ENCODE measurements at places on chromosomes 6 and 20. TPM values are rescaled to one million over a fixed set of nuclear protein-coding genes. Genes with fewer than 3 reads are reported as not detected.

DNA sequence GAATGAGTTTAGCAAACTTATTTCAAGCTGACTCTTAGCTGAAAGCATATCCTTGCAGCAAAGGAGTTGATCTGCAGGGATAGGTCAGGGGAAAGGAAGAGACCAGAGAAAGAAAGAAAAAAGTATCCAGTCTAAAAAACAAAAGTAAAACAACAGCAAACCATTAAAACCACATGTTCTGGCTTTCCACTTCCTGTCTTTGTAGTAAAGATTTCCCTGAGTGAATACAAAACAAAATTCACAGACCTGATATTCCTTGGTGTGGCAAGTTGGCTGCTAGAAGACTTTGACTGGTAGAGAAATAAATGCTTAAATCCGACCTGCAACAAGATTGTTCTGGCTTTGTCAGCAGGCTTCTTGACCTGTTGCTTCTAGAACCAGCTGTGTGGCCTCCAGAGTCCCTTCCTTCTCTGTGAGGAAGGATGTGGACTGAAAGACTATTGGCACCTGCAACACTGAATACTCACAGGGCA lies 23.4 kb upstream of the MCM3 start:
- DNase-seq = no peak

DNA sequence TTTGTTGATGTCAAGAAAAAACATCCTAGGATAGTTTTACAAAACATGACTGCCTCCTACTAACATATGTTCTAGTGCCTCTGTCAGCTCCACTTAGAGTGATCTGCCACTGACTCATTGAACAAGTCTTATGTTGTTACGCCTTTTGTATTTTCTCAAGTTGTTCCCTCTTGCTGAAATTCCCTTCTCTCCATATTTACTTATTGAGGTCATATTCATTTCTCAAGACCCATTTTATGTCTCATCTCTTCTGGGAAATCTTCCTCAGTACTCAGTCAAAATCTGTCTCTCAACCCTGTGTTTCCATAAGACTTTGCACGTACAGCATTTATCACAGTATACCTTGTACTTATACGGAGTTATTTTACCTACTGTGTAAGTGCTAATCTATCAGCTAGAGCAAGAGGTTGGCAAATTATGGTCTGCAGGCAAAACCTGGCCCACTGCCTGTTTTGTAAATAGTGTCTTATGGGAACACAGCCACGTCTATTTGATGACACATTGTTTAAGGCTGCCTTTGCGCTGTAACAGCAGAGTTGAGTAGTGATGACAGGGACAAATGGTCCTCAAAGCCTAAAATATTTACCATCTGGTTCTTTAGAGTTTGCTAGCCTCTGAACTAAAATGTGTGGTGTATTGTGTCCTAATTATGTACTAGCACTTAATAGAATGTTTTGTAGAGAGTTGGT lies 83.4 kb downstream of the ADGRB3 start:
- no peak for DNase-seq

GRCh38 chr20:36310215-36310981 lies 4.3 kb downstream of the DLGAP4 start:
- DNase-seq = no peak

DNA sequence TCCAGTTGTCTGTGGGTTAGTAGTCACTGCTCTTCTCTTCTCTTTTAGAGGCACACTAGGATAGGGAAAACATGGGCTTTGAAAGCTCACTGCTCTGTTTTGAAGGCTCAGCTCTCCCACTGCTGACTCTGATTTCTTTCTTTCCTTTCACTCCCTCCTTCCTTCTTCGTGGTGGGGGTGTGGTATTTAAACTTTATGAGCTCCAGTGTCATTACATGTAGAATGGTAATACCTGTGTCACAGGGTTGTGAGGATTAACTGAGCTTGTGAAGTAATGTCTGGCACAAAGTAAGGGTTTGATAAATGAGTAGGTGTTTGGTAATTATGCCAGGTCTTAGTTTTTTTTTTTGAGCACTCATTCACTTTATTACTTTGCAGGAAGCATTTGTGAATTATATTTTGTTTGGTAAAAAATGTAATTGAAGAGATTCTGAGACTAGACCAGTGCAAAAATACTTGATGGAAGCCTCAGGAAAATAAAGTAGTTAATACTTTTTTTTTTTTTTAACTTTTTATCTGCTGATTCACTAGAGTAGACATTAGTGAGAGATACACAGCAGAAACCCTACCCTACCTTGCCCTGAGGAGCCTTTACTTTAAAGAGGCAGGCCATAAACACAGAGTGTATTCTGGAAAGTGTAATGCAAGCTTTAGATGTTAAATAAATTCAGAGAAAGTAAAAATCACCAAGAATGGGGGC lies 17.3 kb downstream of the SMAP1 start:
- DNase-seq = no peak

DNA sequence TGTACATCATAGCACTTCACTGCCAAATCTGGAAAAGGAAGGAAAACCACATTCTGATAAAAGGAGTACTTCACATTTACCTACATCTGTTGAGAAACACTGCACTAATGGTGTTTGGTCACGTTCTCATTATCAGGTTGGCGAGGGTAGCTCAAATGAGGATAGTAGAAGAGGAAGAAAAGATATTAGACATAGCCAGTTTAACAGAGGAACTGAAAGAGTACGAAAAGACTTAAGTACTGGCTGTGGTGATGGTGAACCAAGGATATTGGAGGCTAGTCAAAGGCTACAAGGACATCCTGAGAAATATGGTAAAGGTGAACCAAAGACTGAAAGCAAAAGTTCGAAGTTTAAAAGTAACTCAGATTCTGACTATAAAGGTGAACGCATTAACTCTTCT lies 32.0 kb upstream of the GJA10 start:
- no peak for DNase-seq

DNA sequence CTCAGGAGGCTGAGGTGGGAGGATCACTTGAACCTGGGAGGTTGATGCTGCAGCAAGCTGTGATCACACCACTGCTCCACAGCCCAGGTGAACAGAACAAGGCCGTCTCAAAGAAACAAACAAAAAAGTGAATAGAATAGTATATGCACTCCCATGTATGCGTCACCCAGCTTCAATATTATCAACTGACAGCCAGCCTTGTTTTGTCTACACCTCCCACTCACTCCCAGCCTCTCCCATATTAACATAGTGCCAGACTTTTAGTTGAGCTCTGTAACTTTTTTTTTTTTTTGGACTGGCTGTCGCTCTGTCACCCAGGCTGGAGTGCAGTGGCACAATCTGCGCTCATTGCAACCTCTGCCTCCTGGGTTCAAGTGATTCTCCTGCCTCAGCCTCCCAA lies 18.1 kb upstream of the ILRUN start:
- no peak for DNase-seq

DNA sequence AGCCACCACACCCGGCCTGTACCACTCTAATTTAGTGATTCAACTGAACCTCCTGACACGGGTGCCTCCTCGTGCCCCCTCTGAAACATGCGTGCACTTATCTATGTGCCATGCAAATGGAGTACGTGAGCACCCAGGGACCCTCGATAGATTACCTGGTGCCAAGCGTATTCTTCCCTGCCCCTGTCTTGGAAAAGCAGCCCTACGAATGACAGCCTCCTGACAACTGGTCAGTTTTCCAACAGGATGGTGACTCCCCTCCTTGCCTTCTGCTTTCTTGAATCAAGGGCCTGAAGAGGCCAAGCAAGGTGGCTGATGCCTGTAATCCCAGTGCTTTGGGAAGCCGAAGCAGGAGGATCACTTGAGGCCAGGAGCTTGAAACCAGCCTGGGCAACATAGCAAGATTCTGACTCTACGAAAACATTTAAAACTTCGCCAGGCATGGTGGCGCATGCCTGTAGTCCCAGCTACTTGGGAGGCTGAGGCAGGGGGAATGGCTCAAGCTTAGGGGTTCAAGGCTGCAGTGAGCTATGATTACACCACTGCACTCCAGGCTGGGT lies 25.4 kb upstream of the SYNJ2 start:
- no peak for DNase-seq

GRCh38 chr6:77463308-77463860 lies at the start of gene HTR1B:
HTR1B (minus strand) TSS chr6:77463491; CDS start chr6:77463403, 88 bp downstream.
- no peak for DNase-seq

GRCh38 chr6:161141173-161141572 lies 132.7 kb downstream of the AGPAT4 start:
- DNase-seq = no peak

DNA sequence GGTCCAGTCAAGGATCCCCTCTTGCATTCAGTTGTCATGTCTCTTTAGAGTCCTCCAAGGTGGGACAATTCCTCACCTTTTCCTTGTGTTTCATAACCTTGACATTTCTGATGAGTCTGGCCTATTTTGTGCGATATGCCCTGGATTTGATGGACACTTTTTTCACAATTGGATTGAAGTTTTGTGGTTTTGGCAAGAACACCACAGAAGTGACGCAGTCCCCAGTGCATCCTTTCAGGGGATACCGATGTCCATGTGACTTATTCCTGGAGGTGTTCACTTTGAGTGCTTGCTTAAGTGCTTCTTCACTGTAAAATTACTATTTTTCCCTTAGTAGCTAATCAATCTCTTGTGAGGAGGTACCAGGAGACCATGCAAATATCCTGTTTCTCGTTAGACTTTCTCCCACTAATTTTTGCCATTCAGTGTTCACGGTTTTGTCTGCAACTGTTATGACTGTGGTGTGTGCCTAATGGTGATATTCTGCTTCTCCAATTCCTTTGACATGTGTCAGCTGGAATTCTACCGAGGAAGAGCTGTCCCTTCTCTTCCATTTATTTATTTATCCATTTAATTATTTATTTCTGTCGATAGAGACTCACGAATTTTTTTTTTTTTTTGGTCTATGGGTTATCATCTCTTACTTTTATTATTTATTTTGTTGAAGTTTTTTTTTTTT lies 30.8 kb downstream of the BPIFB4 start:
- DNase-seq = no peak

DNA sequence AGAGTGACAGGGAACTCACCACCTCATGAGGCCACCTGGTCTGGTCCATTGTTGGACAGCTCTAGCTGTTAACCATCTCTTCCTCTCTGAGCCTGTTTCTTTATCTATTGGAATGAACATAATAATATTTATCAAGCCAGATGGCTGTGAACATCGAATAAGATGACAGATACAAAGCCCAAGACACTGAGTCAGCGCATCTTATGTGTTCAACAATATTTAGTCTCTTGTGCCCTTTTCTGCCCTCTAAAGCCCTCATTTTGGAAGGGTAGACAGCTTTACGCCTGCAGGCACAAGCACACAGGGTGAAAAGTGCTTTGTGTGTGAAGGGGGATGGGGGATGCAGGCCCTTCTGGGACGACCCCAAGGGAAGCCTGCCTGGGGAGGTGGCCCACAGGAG lies 164.0 kb downstream of the GRM4 start:
- no peak for DNase-seq

DNA sequence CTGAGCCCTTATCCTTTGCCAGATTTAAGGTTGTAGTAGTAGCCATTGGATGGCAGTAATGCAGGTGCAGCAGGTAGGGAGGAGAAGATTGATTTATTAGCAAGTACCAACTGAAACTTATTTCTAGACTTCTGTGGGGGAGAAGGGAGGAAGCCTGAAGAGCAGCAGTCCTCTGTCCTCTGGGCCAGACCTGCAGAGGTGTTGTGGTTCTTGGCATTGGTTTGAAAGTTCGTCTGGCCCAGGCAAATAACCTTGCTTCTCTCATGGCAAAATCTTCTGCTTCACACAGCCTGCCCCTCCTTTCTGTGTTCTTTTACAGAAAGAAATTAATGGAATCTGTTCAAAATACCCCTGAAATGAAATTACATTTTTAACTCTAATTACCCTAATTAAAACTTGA lies 24.5 kb downstream of the RALY start:
- no peak for DNase-seq

DNA sequence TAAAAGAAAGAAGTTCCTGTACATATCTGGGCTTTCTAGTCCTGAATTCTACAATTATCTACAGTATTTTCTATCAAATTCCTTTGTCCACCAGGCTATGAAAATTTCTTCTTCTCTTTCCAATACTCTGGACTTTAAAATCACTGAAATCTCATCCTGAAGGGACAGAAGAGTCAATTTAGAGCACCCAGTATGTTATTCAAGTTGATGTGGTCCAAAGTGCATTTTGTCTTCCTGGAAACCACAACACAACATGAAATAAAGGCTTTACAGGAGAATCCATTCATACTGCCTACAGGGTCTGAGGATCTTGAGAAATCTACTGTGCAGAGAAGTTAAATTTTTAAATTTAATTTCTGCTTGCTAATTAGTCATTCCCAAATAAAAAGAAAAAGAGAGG lies 94.9 kb upstream of the ADGRF1 start:
- no peak for DNase-seq

DNA sequence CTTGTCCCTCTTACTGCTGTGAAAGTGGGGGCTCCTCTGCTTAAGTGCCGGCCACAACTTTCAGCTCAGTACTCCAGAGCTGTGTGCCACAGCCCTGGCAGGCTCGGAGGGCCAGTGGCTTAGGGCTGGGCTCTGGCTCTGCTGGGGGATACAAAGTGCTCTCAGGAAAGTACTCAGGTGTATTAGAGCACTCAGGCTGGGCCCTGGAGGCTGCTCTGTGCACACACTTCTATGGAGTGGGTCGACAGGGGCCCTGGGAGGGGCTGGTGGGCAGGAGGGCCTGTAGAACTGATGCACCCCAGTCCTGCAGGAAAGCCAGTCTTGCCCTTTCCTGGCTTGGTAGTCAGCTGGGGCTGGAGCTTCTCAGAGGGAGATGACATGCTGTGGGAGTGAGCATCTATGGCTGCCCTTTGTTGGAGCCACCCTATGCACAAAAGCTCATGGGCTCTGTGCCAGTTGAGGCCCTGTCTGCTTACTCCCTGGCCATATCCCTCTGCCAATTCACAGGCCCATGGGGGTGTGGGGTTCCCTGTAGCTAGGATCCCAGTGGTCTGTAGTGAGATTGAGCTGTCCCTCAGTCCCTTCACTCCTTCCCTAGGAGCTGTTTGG lies 22.0 kb downstream of the CENPW start:
- DNase-seq = no peak

- no peak for DNase-seq
These were observed 154.3 kb downstream of the PREX1 start for GRCh38 chr20:48673507-48673906.

GRCh38 chr6:76490456-76490855 lies 418.0 kb upstream of the IMPG1 start:
- no peak for DNase-seq

Gene PRRT1
- polyA plus RNA-seq = 0.80 TPM

Gene DLL1
- 7.0 TPM for polyA plus RNA-seq

Gene AGER
- 67.3 TPM for polyA plus RNA-seq

Gene RNF39
- 0.95 TPM for polyA plus RNA-seq

Gene KHDC1L
- polyA plus RNA-seq = not detected

Gene ADGRF5
- polyA plus RNA-seq = 122 TPM

Gene RRAGD
- 3.3 TPM for polyA plus RNA-seq

Gene CRIP3
- polyA plus RNA-seq = 3.7 TPM
